ENCODE measurements at places on chromosomes 1 and 21.

DNA sequence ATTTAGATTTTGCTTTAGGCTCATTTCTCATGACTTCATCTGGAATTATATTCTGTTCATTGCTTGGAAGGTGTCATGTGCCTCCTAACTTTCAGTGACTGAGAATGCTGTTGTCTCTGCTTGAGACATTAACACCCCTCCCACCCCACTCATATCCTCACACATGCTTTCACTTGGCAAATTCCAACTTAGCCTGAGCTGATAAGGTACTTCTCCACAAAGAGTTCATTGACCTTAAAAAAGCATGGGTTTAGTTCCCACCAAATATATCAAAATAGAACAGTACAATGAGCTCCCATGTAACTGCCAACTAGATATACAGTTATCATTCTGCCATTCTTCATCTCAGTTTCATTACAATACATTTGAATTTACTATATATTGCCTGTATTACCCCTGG is 576.5 kb upstream of the ADGRL2 start:
- no peak for DNase-seq

DNA sequence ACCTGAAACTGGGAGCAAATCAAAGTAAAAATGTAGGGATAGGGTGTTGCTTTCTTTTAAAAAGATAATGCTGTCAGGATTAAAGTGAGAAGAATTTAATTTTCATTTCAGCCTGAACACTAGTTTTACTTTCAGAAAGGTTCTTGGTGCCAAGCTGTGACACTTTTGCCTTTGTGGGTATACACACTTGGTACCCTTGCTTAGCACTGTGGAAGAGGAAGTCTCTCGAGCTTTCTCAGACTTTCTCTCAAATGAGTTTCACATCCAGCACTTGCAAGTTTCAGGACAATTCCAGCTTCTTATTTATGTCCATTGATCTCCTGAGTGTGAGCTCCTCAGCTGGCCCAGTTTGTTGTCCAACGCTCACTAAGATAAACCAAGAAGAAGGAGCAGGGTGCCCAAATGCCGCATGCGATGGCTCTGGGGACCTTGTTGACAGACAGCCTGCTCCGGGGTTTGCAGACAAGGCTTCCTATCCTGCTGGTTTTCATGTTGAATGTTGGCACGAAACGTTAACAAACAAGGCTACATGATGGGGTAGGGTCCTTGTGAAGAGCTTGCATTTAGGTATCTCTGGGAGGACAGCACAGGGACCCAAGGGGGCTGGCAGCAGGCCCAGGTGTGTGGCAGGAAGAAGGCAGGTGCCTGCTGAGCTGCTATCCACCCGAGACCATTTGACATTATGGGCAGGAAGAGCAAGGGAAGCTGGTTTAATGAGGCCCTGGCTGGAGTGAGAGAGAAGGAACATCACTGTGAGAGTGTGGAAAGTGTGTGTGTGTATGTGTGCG is 79.7 kb downstream of the POFUT2 start:
- DNase-seq: no peak

- DNase-seq: no peak
Observed at GRCh38 chr1:159775716-159776115, 5.0 kb upstream of the DUSP23 start.

DNA sequence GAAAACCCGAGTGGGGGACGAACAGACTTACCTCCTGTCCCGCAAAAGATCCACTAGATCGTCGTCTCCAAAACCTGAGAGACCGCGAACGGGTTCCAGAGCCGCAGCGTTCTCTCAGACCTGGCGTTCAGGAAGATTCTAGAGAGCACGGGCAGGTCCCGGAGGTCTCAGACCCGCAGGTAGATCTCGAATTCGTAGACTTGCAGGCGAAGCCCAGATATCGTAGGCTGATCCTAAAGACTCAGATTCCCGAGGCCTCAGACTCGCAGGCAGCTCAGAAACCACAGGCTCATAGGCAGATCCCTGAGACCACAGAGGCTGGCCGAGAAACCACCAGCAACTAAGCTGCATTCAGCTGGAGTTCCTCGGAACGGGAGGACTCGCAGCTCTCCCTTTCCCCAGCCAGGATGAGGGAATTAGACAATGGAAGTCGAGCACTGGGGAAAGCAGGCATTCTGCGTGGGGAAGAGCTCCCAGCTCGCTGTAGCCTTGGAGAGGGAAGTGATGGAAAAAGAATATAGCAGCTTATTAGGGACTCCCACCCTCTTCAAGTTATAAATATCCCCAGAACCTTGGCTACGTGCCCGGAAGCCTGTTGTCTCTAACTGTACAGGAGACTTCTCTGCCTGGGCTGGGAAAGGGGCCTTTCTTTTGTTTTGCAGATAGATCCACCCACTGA is at the start of gene ZNF436:
TSS of gene ZNF436 (minus strand) at position 502 of the 679 bp plus-strand sequence. CDS start 1,831 bp downstream, outside the sequence.
- peak; percentile 75 for DNase-seq

- DNase-seq: peak; percentile 73
Observed at GRCh38 chr1:181083842-181084605, 4.5 kb upstream of the IER5 start.

DNA sequence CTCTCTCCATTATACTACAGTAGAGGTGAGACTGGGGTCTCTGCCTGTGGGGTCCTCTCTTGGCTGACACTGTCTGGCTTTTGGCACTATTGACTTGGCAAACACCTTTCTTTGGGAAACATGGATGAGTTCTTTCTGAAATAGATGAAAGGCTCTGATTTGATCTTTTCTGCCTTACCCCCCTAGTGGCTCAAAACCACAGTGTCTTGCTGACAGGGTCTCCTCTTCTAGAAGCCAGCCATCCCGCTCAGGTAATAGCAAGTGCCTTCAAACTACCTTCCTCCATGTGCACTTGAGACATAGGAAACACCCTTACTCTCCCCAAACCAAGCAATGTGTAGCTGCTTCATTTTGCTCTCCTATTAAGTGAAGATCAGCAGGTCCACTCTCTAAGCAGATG is 260.4 kb downstream of the BRINP2 start:
- DNase-seq: no peak

- DNase-seq: no peak
Observed at GRCh38 chr21:46126309-46127238, 28.7 kb downstream of the COL6A2 start.

DNA sequence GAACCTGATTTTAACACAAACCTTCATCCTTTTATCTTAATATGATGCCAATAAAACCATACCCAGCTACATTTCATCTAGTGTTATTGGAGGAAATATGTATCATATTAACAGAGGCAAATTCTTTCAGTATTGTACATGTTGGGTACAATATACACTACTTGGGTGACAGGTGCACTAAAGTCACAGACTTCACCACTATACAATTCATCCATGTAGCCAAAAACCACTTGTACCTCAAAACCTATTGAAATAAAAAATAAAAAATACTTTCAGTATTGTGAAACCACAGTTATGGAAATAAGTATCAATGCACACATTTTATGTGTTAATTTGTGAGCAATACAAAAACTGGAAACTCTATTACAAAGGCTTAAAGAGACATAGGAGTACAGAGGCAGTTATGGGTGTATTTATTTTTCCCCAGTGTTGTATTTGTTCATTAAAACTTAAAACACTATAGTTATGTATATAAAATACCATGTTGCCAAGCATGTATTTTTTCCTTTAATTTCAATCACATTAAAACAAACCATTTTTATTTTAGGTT is 25.1 kb upstream of the GPR88 start:
- DNase-seq: no peak

GRCh38 chr1:214008791-214009422 is 21.1 kb downstream of the PROX1 start:
- DNase-seq: no peak

GRCh38 chr1:202562444-202563060 is 147.7 kb downstream of the SYT2 start:
- no peak for DNase-seq

DNA sequence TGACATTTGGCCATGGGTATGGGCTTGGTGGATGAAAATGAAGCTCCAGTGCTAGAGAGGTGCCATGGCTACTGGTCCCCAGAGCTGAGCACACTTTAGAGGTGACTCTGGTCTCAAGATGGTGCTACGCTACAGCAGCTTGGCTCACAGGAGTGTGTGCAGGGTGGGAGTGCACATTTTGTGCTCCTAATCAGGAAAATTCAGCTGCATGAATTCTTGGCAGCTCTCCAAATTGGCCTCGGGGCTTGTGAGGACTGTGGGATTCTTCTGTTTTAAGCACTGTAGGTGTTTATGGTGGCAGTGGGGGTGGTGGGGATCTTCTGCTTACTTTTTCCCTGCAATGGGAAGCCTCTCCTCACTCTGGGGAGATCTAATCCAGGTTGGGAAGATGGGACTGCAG is 17.3 kb upstream of the TIPRL start:
- no peak for DNase-seq

DNA sequence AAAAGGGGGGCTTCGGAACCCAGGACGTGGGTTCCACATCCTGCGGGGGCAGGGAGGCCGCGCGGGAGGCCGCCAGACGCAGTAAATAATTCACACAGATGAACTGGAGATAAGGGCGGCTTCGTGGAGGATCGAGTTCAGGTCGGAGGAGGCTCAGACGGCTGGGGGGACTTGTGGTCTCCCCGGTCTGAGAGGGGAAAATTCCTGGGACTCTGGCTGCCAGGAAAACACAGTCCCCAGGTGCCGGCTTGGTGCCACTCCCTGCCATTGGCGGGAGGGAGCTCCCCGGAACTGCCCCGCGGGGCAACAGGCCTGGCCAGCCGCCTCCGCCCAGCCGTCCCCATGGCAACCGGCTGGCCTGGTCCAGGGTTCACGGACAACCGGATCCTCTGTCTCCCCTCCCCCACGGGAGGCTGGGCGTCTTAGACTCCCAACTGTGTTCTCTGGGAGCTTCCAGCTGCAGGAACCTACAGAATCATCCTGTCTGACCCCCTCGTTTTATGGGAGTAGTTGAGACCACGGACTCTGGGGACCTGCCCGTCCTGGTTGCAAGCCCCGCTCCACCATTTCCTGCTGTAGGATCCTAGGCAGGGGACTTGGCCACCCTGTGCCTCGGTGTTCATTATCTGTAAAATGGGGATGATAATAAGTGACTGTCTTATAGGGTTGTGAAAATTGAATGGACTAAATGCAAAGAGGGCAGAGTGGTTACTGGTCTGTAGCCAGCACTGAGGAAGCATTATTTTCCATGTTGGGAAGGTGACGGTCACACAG is 9.6 kb downstream of the CAMK2N1 start:
- DNase-seq: peak; percentile 46

DNA sequence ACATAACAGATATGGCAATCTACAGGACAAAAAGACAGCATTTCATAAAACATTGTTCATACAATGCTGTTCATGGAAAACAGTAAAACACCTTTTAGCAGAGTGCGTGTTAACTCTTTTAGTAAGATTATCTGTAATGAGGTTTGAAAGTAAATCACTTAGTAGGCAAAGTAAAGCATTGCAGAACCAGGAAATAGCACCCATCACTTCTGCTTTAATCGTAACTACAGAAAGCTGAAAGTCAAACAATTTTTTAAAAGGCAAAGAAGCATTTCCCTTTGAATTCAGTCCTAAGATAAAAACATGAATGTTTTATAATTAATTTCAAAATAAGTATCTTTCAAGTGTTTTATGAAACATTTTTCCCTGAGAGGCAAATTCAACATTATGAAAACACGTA is 63.3 kb upstream of the RNF11 start:
- DNase-seq: no peak

GRCh38 chr21:32333953-32334673 is 35.5 kb downstream of the MRAP start:
- no peak for DNase-seq

DNA sequence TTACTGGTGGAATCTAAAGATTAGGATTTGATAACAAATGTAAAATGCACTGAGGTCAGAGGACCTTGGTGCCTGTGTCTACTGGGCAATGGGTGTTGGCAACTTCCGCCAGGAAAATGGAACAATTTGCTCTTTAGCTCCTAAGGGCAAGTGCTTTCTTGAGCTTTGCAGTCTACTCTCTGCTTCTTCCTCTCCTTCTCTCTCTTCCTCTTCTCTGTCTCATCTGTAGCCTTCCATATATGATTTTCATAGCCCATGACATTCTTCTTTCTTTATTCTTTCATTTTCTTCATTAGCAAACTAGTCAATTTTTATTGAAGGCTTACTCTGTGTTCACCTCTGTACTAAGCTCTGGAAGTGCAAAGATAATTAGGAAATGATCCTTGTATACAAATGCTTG is 35.5 kb downstream of the OVGP1 start:
- no peak for DNase-seq

DNA sequence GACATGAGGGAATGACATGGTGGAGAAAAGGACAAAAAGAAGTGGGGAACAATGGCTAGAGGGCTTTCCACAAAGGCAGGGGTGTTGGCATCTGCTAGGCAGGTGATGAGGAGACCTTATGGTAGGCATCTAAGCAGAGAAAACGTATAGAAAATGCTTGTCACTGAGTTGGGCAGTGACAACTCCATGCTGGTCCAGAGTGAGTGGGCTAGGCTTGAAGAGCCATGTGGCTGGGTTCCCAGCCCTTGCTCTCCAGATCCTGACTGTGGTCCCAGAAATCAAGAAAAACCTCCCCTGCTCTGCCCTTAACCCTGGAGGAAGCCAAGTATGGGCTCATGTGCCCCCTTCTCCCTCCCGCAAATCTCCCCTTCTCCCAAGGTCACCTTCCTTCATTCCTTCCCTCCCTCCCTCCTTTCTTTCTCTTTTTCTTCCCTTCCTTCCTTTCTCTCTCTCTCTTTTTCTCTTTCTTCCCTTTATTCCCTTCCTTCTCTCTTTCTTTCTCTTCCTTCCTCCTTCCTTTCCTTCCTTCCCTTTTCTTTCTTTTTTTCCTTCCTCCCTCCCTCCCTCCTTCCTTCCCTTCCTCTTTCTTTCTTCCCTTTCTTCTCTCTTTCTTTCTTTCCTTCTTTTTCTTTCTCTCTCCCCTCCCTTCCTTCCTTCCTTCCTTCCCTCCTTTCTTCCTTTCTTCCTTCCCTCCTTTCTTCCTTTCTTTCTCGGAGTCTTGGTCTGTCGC is 102.8 kb downstream of the NAV1 start:
- DNase-seq: no peak

DNA sequence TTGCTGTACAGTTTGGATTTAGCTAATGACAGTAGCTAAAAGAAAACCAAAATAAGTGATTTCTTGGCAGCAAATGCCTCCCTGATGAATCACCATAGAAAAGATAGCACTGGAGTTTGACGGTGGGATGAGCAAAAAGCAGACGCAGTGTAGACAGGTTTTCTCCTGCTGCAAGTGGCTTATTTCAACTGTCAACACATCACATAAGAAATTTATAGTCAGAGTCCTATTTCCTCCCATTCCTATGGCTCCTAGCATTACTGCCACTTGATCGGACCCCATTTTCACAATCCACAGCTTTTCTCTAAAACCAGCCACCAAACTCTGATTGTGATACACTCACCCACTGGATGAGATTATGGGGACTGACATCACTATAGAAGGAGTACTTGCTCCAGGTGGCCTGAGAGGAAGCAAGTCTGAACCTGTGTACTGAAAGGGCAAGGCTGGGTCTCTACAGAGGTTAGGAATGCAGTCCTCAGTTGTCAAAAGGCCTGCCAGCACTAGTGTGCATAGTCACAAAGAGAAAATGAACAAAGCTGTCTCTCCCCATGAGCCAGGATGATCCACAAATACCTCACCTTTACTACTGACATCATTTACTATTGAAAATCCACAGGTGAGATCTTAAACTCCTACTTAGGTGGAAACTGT is 359.8 kb downstream of the LTN1 start:
- DNase-seq: no peak

Data from DMS153 (cell line).